Inflammatory macrophage (primary cell): ENCODE measurements at places on chromosomes 6 and 20.

GRCh38 chr6:150169609-150170008 lies 26.8 kb downstream of the PPP1R14C start:
- DNase-seq = peak; percentile 49

- DNase-seq = no peak
Observed at GRCh38 chr20:63913768-63914167, 18.8 kb downstream of the DNAJC5 start.

GRCh38 chr6:31970604-31971271 lies 1.2 kb downstream of the DXO start:
- DNase-seq = no peak

GRCh38 chr6:12324099-12324498 lies 33.9 kb downstream of the EDN1 start:
- DNase-seq = no peak

DNA sequence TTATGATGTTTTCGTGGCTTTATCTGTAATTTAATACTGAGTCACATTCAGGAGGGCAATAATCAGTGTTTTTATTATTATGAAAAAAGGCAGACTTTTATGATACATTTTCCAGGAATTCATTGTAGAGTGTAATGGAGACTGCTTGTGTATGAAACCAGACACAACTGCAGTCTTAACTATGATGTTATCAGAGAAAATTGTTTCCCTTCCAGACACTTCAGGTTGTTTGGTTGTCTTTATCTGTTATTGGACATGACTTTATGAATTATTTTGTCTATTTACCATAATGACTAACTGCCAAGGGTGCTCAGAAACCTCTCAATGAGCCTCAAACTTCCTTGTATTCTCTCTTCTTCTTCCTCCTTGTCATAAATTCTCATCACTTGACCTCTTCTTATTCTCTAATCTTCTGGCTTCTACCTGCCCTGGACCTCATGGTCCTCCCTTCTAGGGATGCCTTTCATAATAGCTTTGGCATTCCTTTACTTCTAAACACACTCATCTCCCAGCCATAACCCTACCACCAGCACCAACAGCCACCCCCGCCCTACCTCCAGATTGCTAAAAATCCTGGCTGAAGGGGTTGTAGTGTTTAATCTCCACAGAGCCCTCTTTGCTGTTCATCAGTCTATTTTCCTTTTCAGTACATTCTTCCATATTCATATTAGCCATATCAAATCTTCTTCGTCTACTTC lies 492.5 kb downstream of the CDKAL1 start:
- DNase-seq = no peak

DNA sequence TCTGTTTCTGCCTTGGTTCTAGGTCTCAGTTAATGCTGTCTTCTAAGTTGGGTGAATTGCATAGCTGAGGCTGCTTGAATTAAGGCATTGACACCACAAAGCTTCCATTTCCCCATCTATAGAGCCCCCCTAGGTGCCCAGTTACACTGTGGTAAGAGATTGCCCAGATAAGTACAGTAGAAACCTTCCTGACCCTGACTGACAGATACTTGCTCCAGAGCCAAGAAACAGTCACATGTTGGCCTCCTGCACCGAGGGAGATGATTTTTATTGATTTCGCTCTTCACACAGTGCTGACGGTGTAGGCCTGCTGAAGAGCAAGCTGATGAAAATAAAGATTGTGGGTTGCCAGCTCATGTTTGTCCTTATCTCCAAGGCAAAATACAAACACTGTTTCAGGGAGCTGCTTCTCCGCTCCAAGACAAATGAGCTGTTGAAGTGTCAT lies 67.9 kb downstream of the TRMT11 start:
- no peak for DNase-seq

DNA sequence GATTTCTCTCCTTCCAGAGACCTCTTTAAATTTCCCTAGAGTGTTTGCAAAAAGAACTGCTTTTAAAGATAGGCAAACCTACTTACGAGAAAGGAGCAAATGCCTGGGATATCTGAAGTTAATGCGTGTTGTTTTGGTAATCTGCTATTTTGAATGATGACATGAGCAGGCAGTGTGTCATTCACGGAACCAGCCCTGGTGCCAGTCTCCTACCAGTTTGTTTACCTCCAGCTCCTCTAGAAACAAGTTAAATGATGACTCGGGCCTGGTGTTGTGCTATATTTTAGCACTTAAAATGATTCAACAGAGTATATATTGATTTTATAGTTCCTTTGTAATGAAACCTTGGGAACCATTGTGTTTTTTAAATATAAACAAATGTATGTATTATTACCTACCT lies 41.1 kb upstream of the MAP3K4 start:
- DNase-seq = no peak
